Spinal cord (tissue), 10 donors: ENCODE measurements at places on chromosomes 13 and 19. TPM values are rescaled to one million over a fixed set of nuclear protein-coding genes. Genes with fewer than 3 reads are reported as not detected.

GRCh38 chr13:60170414-60170813 is 6.7 kb upstream of the DIAPH3 start:
- DNase-seq = no peak

GRCh38 chr19:17234911-17235299 is 8.9 kb downstream of the OCEL1 start:
- peak; percentile 74 for DNase-seq

DNA sequence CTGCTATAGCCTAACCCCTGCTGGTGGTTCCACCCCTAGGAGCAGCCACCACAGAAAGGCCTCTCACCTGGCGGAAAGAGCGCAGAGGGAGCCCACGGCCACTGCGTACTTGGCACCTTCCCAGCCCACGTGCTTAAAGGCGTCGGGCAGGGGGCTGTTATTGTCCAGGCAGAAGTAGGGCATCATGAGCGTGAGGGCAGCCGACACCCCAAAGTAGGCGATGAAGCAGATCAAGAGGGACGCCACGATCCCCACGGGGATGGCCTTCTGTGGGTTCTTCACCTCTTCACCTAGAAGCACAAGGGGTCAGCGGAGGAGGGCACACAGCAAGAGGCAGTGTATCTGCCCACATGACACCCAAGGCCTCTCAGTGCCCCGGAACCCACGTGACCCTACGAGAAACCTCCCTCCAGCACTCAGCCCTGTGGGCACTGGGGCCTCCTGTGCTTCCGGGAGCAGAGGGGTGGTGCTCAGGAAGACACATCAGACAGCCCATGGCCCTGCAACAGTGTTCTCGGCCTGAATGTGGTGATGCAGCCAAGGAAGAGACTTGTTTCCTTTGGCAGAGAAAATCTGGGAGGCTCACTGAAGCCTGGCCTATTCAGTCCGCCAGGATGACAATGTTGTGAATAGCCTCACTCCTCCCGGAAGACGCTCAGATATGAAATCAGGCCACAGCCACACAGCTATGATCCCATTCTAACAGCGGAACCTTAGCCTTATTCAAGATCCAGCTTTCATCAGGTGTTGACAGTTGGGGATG is 72.1 kb downstream of the SLC7A1 start:
- no peak for DNase-seq

DNA sequence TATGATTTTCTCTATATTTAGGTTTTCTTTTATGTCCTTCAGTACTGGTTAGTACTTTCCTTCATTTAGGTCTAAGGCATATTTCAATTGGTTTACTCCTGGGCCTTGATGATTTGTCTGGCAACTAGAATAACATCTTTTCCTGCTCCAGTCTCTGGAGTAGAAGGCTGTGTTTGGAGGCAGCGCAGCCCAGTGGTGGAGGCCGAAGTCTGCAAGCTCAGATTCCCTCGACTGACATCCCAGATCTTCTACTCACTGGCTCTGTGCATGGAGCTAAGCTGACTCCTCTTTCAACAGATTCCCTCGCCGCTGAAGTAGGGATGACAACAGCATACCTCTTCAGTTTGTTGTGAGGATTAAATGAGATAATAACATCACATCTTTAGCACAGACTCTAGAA is 141.0 kb downstream of the RAP2A start:
- DNase-seq = no peak

DNA sequence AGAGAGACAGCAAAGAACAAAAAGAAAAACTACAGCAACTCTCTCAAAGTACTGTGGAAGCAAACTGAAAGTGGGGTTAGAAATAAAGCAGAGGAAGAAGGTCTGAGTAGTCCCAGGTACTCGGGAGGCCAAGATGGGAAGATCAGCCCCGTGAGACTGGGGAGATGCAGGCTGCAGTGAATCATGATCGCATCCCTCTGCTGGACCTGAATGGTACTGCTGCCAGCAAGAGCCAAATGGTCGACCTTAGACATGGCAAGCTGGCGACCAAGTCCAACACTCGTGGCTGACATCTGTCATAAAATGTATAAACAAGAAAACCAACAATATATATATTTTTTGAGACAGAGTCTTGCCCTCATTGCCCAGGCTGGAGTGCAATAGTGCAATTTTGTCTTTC is 33.7 kb upstream of the ZNF724 start:
- DNase-seq = no peak

DNA sequence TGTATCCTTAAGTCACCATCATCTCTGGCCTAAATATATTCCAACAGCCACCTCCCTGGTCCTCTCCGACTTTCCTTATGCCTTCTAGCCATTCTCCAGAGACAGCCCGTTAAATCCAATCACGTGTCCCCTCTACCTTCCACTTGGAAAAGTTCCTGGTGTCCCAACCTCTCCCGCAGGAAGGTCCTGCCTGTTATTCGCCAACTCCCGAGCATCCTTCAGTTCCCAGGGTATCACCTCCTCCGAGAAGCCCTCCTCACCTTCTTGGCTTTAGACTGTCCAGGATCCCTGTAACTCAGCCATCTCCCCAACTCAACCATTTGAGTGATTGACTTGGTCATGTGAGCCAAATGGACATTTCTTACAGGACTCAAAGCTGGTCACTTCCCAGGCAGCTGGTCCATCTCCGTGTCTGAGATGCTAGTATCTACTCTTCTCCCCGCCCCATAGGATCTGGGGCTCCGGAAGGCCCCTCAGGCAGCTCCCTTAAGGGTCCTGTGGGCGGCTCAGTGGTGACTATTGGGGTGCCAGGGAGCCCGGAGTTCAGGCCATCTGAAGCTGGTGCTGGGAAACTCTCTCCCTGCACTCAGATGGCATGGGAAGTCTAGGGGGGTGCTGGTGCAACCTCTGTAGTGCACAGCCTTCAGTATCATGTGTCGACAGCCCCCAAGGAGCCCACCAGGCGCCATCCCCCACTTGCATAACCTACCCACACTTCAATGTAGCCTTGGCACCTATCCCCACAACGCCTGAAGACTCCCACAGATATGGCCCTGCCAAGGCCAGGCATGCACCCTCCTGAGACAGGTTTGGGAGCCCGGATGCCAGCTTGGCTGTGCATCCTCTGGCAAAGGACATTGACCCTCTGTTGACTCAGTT is 27.9 kb upstream of the NANOS3 start:
- DNase-seq = no peak

- DNase-seq = no peak
Observed at GRCh38 chr19:16143399-16144215, at the start of gene HSH2D. Gene HSH2D, plus strand, starts transcription at chr19:16143685. Its CDS starts 5,066 bp downstream, at chr19:16148751.

- DNase-seq = peak; percentile 22
Observed at GRCh38 chr13:44128552-44129001, 245.0 kb upstream of the SERP2 start.

DNA sequence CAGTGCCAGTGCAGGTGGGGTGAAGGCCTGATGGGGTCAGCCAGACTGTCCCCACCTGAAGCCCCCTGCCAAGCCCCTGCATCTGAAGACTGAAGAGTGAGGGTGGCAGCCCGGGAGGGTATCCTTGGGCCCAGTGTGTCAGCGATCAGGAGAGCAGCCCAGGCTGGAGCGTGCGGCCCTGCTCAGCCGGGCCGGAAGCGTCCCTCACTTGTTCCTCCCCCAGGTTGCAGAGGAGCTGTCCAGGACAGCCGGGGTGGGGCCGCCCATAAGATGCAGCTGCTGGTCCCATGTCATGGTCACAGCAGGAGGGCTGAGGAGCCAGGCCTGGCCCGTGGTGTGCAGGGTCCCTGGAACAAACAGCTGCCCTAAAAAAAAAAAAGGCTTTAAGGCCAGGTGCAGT is 55.4 kb downstream of the KDM4B start:
- DNase-seq = no peak

MYPOP gene
- polyA plus RNA-seq = 13.6 TPM

ZNF582 gene
- 5.3 TPM for polyA plus RNA-seq

RASAL3 gene
- polyA plus RNA-seq = 3.6 TPM

DYRK1B gene
- 32.9 TPM for polyA plus RNA-seq

HDGFL2 gene
- 91.2 TPM for polyA plus RNA-seq

COL4A1 gene
- polyA plus RNA-seq = 162 TPM

CYP4F8 gene
- polyA plus RNA-seq = 0.09 TPM

TBXA2R gene
- polyA plus RNA-seq = 3.9 TPM

OR4F17 gene
- polyA plus RNA-seq = not detected

KCNRG gene
- polyA plus RNA-seq = 2.1 TPM

SIGLECL1 gene
- polyA plus RNA-seq = not detected
